Activated CD4-positive, alpha-beta T cell treated with anti-CD3 and anti-CD28 coated beads for 36 hours (primary cell): ENCODE measurements at places on chromosomes 16 and 17. TPM values are rescaled to one million over a fixed set of nuclear protein-coding genes. Genes with fewer than 3 reads are reported as not detected.

GRCh38 chr17:55527540-55528118 lies 16.4 kb upstream of the SMIM36 start:
- no peak overlapping the region for H3K4me3 ChIP-seq
- peaks cover 20% of the 10 kb centered on the region for H3K27me3 ChIP-seq
- peaks cover 5% of the 10 kb centered on the region for H3K4me1 ChIP-seq
- no peak overlapping the region for H3K27ac ChIP-seq
- H3K36me3 ChIP-seq, result no peaks in the 10 kb centered on the region

GRCh38 chr17:57264776-57265175 lies 8.5 kb downstream of the MSI2 start:
- H3K27ac ChIP-seq, result no peak overlapping the region
- no peaks in the 10 kb centered on the region for H3K27me3 ChIP-seq
- no peak for DNase-seq
- H3K4me1 ChIP-seq, result peaks cover 48% of the 10 kb centered on the region
- H3K36me3 ChIP-seq, result peaks cover 64% of the 10 kb centered on the region
- H3K4me3 ChIP-seq, result no peak overlapping the region

DNA sequence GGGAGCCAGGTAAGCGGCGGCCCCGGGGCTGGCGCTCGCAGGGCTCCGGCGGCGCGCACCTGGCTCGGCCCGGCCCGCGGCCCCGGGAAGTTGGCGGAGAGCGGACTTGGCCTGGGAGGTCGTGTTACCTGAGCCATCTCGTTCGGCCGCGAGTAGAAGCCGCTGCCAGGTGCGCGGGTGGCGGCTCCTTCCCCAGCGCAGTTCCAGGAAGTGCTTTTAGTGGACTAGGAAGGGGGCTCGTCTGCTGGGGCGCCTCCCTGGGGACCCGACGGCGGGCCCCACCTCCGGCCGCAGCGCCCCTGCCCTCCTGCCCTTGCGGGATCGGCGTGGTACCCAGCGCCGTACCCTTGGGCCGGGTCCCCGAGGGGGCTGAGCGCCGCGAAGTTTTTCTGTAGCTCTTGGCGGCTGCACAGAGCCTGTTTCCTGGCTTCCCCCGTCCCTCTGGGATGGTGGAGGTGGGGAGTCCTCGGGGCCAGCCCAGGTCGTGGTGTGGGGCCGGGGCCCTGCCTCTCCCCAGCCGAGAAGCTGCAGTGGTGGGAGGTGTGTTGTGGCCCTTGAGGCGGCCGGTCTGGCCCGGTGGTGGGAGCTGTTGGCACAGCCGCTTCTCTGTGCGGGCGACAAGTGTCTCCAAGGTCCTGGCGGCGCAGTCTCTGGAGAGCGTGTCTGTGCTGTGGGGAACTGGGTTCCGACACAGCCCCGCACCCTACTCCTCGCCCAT lies 96.9 kb downstream of the RAB11FIP4 start:
- H3K36me3 ChIP-seq, result peaks cover 2% of the 10 kb centered on the region
- peak overlapping the region; percentile 84 for H3K4me3 ChIP-seq
- H3K4me1 ChIP-seq, result peaks cover 55% of the 10 kb centered on the region

DNA sequence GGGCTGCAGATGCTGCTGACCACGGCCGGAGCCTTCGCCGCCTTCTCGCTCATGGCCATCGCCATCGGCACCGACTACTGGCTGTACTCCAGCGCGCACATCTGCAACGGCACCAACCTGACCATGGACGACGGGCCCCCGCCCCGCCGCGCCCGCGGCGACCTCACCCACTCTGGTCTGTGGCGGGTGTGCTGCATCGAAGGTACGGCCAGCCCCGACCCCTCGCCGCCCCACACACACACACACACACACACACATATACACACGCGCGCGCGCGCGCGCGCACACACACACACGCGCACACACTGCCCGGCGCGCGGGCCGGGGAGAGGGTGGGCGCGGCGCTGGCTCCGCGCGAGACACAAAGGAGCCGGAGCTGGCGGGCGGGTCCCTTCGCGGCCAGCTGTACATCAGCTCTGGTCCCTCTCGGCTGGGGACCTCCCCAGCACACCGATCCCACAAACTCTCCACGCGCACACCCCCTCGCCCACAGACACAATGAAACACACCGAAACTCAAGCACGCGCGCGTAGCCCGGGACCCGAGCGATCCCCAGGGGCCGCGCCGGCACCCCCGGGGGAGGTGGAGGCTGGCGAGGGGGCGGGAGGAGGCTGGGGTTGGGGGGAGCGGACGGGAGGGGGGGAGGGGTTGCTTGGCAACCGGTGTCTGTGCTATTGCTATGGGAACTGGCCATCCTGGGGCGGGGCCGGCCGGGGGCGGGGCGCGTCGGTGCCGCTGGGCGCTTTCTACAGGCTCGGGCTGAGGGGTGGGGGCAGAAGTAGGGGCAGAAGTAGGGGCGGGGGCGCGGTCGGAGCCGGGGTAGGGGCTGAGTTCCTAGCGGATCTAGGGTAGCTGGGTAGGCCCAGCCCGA lies 658 bp downstream of the CACNG4 start:
- H3K27me3 ChIP-seq, result peaks cover 60% of the 10 kb centered on the region
- DNase-seq, result peak; percentile 53
- peak overlapping the region; percentile 54 for H3K4me3 ChIP-seq
- no peaks in the 10 kb centered on the region for H3K36me3 ChIP-seq

EIF1 gene
- total RNA-seq, result 869 TPM

CRHR1 gene
- total RNA-seq, result not detected

GPR179 gene
- total RNA-seq, result 0.05 TPM

GRCh38 chr17:45222996-45223538 lies 1.4 kb downstream of the FMNL1 start:
- peak overlapping the region; percentile 100 for H3K27ac ChIP-seq
- H3K36me3 ChIP-seq, result peaks cover 49% of the 10 kb centered on the region
- H3K4me1 ChIP-seq, result peaks cover 46% of the 10 kb centered on the region
- peak overlapping the region; percentile 94 for H3K4me3 ChIP-seq

- peaks cover 40% of the 10 kb centered on the region for H3K4me1 ChIP-seq
- peak; percentile 76 for DNase-seq
- H3K36me3 ChIP-seq, result peaks cover 3% of the 10 kb centered on the region
- H3K27ac ChIP-seq, result peak overlapping the region; percentile 91
- H3K4me3 ChIP-seq, result peak overlapping the region; percentile 49
Measured at GRCh38 chr16:88681084-88681680, 5.1 kb downstream of the SNAI3 start.

DNA sequence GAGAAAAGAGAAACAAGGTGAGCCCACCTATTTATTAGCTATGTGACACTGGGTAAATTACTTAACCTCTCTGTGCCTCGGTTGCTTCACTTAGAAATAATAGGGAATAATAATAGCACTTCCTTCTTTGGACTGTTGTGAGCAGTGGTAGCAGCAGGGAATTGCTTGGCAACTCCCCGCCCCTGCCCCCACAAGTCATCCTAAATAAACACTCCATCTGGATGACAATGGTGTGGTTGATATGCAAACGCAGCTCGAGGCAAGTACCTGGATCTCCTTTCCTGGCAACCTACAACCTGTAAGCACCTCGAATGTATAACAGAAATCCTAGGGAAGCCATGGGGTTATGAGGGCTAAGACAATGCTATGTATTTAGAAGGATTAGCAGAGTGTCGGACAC lies 9.1 kb downstream of the TEKT3 start:
- no peak for DNase-seq
- H3K36me3 ChIP-seq, result no peaks in the 10 kb centered on the region
- H3K4me1 ChIP-seq, result no peaks in the 10 kb centered on the region
- H3K4me3 ChIP-seq, result no peak overlapping the region
- H3K27me3 ChIP-seq, result peaks cover 17% of the 10 kb centered on the region
- H3K27ac ChIP-seq, result no peak overlapping the region

IRX5 gene
- not detected for total RNA-seq

DNA sequence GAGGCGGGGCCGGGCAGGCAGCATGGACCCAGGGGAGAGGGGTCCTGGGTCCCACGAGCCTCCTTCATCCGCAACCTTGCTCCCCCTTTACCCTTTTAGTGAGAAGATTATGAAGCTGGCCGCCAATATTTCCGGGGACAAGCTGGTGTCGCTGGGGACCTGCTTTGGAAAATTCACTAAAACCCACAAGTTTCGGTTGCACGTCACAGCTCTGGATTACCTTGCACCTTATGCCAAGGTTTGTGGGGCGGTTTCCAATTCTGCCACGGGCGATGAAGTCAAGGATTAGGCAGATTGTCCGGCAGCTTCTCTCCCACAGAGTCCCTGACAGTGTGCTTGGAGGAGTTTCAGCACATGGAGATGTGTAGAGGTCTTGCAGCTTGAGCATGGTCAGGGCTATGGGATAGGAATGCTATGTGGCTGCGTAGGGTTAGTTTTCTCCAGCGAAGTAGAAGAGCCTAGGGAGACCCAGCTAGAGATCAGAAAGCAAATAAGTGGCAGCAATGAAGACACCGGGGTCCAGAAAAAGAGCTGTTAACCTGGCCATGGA lies 598 bp downstream of the NIP7 start:
- H3K4me1 ChIP-seq, result peaks cover 39% of the 10 kb centered on the region
- peak; percentile 55 for DNase-seq
- H3K27ac ChIP-seq, result peak overlapping the region; percentile 98
- no peaks in the 10 kb centered on the region for H3K27me3 ChIP-seq
- peak overlapping the region; percentile 96 for H3K4me3 ChIP-seq
- peaks cover 58% of the 10 kb centered on the region for H3K36me3 ChIP-seq

DNA sequence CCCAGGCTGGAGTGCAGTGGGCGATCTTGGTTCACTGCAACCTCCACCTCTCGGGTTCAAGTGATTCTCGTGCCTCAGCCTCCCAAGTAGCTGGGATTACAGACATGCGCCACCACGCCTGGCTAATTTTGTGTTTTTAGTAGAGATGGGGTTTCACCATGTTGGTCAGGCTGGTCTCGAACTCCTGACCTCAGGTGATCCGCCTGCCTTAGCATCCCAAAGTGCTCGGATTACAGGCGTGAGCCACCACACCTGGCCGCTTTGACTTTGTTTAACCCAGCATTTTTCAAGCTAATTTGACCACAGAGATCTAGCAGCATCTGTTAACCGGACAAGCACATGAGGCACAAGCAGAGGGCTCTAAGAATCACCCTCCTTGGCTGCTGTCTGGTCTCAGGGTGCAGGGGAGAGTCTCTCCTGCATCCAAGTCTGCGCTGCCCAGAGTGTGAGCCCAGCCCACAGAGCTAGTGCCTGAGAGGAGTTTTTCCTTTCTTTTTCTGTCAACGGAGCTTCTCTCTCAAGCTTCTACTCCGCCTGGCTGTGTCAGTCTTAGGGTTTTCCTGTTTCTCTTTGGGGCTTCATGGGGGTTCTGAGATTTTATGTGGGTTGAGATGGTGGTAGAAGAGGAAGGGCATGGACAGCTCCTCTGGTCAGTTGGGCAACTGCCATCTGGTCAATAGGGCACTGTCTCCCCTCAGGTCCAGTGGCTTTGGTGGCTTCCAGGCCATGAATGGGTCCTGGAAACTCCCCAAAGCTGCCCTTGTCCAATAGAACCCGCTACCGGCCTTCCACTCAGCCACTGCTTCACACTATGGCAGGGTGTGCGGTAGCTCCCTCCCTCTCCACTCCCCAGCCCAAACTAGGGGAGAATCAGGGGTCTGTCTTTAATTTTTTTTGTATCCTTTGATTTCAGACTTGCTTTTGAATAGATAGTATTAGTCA lies 59.6 kb downstream of the TNFRSF13B start:
- no peak overlapping the region for H3K27ac ChIP-seq
- peaks cover 42% of the 10 kb centered on the region for H3K4me1 ChIP-seq
- no peaks in the 10 kb centered on the region for H3K36me3 ChIP-seq
- H3K27me3 ChIP-seq, result peaks cover 5% of the 10 kb centered on the region

GRCh38 chr16:79436885-79437284 lies 163.7 kb downstream of the MAF start:
- H3K36me3 ChIP-seq, result no peaks in the 10 kb centered on the region
- no peak overlapping the region for H3K27ac ChIP-seq
- H3K27me3 ChIP-seq, result peaks cover 4% of the 10 kb centered on the region
- H3K4me3 ChIP-seq, result no peak overlapping the region
- H3K4me1 ChIP-seq, result no peaks in the 10 kb centered on the region

DNA sequence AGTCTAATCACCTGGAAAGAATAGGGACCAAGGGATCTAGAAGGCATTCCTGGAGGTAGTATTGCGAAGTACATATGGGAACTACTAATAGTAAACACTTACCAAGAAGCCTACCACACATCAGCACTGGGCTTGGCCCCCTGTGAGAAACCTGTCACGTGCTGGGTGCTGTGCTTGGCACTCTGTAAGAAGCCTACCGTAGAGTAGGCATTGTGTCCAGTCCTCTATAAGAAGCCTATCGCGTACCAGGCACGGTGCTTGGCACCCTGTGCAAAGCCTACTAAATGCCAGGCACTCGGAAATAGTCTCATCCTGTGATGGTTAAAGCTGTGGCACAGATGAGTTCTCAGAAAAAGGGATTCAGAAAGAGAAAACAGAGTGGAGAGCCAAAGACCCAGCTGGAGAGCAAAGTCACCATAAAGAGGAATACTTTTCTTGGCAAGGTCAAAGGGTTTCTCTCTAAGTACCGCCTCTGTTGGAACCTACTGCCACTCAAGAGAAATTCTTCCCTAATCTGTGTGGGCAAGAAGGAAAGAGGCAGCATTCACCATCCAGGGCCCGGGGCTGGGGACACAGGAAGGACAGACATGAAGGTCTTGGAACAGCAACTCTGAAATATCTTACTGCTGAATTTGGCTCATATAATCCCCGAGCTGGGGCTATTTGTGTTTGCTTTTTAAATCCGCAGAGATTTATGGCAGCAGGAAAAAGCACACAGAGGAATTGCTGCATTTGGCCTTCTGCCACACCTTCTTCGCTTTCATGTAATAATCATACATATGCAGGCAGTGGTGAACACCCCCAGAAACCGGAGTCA lies 81.8 kb downstream of the VAT1L start:
- peaks cover 7% of the 10 kb centered on the region for H3K27me3 ChIP-seq
- peaks cover 14% of the 10 kb centered on the region for H3K4me1 ChIP-seq
- H3K36me3 ChIP-seq, result no peaks in the 10 kb centered on the region
- no peak overlapping the region for H3K4me3 ChIP-seq
- DNase-seq, result no peak

DNA sequence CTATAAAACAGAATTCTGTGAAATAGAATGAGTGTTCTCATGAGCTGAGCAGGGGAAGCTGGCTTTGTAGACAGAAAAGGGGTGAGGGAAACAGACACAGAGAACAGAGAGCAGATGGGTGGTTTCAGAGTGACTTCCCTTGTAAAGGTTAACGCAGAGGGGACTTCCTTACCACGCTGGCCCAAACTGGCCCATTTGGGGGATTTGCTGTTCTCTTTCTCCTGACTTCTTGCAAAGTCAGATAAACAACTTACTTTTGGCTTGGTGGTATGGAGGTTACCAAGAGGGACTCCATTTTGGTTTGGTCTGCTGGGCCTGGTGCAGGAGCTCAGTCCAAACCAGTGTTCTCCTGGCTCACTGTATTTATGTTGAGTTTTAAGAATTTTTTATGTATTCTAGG lies 48.4 kb downstream of the SEC14L1 start:
- H3K4me1 ChIP-seq, result peaks cover 24% of the 10 kb centered on the region
- no peaks in the 10 kb centered on the region for H3K27me3 ChIP-seq
- peak overlapping the region; percentile 13 for H3K4me3 ChIP-seq
- H3K27ac ChIP-seq, result peak overlapping the region; percentile 79
- DNase-seq, result peak; percentile 64
